ENCODE measurements at places on chromosomes 11 and 22.
A peak's percentile ranks its signal among the peaks of the same experiment; 100 is the strongest.

DNA sequence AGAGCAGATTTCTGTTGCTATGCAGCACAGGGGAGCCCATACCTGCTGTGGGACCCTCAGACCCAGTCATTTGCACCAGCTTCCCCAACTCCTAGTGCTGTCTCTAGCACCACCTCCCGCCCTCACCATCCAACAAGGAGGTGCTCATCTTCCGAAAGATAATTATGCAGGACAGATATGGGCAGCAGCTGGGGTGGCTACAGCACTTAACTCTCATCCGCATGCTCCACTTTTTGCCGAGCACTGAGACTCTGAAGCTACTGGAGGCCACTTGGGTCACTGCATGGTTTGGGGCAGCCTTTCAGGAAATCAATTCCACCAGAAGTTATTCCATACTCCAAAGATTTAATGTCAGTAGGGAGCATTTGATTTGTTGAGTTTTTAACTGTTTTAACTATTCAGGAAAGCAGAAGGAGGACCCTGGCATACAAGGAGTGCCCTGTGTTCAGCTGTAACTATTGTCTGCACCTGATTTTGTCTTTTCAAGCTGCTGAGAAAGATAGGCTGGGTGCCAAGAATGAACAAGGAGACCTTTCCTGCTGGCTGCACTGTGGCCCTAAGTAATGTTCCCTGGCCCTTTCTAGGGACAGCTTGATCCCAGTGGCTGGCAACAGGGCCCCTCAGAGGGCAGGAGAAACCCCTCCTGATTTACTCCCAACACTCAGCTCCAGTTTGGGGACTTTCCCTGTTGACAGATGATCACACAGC lies 67.3 kb upstream of the CSNK2A3 start:
- DNase-seq, result no peak

GRCh38 chr11:41779401-41779960 lies 320.0 kb upstream of the LRRC4C start:
- no peak for DNase-seq

DNA sequence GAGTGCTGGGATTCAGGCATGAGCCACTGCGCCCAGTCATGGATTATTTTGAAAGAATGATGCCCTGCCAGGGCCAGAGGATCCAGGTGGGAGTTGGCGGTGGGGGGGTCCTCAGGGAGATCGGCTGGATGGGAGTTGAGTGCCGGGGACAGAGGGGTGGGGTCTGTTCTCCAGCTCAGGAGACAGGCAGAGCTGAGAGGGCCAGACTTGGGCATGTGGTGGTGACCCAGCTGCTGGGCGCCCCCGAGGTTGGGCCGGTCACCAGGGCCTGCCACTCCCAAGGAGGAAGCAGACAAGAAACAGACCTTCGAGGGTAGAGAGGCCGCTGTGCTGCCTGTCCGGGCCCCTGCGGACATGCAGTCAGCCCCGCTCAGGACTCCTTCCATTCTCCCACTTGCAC lies 11.8 kb upstream of the PRODH start:
- no peak for DNase-seq

DNA sequence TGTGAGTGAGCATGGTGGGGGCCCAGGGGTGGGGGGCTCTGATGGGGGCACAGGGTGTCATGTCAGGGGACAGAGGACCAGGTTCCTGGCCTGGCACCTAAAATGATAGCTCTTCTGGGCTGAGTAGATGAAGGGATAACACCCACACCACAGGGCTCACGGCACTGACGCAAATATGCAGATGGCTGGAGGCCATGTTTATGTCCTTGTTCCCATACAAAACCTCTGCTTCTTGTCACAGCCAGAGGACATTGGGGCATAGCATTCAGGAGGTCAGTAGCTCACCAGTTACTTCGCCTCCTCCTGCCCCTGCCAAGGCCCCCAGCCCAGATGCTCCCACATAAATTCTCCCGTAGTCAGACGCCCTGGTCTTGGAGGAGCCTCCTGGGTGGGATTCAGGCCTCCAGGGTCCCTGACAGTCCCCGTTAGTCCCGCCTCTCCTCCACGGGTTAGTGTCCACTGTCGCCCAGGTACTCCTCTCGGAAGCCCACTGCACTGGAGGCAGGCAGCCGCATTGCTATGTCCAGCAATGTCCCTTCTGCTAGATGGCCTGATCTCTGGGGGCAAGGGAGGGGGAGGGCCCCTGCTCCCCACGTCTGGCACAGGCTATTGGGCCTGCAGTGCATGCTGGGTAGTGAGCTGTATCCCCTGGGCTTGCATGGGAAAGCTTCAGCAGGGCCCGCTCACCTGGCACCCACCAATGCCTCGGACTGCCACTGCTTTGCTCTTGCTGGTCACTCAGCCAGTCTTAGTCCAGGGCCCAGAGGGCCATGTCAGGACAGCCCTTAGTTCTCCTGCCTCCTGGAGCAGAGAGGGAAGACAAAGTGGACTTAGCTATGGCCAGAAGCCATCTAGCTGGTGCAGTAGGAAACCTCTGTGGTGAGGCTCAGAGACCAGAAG lies 75.6 kb upstream of the MYOD1 start:
- DNase-seq, result no peak

DNA sequence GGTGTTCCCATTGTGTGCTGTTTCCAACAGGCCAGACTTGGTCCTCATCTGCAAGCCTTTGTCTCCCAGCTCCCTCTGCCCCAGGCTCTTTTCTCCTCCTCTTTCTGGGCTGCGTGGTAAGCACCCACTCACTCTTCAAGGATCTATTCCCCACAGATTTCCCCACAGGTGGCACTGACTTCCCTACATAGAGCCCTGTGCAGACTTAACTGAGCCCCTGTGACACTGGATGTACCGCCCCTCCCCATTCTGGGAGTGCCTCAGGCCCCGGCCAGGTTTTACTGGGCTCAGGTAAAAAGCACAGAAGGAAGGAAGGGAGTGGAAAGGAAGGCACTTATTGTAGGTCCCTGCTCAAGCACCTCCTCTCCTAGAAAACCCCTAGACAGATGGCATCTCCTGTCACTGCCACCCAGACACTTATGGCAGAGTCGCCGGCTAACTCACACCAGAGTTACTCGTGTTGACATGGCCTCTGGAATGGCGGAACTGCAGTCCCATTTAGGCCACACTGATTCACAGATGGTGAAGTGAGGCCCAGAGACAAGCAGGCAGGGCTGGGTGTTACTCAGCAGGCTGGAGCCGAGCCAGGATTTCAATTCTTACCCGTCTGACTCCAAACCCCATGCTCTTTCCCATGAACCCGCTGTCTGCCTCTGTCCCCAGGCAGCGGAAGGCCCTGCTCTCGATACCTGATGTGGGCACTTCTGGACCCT lies 47.2 kb downstream of the LRRC32 start:
- DNase-seq, result peak; percentile 86
